ENCODE measurements at places on chromosomes 16 and 17.

DNA sequence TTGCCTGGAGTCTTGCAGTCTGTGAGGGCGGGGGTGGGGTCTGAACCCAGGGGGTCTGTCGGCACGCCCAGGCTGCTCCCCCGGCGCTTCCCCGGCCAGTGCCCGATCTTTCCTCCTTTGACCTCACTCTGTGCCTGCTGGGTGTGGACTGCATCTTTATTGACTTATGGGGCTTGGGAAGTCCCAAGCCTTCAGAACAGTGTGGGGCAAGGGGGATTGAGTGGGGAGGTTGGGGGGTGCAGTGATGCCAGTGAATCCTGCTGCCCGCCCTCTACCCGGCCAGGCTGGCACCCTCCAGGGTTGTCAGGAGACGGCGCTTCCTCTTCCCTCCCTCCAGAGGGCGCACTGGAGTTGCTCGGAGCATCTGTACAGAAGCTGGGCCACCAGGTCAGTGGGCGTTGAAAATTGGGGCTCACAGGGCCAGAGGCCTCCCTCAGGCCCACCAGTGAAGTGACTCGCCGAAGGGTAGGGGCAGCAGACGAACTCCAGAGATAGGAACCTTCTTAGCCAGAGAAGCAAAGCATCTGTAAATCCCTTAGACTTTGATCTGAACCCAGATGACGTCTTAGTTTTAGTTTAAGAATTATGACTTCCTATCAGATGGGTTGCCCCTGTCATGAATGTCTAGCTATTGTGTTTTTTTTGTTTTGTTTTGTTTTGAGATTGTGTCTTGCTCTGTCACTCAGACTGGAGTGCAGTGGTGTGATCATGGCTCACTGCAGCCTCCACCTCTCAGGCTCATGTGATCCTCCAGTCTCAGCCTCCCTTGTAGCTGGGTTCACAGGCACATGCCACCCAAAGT is 184.8 kb upstream of the CIBAR2 start:
- peak; percentile 80 for DNase-seq

DNA sequence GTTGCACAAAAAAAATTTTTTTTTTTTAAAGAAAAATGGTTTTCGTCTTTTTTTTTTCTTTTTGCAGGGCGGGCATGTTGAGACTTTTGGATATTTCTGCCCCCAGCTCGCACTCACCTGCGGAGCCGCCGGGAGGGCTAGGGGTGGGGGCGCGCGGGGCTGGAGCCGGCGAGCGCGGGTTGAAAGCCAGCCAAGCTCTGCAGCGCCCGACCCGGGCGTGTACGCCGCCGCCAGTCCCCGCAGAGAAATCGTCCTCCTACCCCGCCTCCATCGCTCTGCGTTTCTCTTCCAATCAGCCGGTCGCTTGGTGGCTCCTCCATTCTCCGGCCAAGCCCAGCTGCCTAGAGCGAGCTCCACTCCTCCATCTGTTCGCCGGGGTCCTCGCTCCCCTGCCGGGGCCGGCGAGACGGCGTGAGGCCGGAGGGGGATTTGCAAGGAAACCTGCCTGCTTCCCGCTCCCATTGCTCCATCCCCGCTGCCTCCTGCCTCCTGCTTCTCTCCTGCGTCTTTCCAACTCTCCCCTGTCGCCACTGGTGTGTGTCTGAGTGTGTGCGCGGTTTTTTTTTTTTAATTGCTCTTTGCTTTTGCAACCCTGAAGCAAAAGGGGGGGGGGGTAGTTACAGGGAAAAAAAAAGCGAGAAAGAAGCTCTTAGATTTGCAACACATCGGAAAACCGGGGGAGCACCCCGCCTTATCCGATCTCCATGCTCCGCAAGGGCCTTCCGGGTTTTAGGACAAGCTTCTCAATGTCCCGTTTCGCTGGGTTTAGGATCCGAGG is 1.8 kb upstream of the UBTF start:
- peak; percentile 90 for DNase-seq

- no peak for DNase-seq
Observed at GRCh38 chr16:73189136-73189535, 141.2 kb upstream of the ZFHX3 start.

GRCh38 chr16:30882429-30883310 is 11.2 kb downstream of the BCL7C start:
- no peak for DNase-seq

GRCh38 chr17:17979778-17980177 is 7.1 kb downstream of the DRC3 start:
- DNase-seq: no peak

DNA sequence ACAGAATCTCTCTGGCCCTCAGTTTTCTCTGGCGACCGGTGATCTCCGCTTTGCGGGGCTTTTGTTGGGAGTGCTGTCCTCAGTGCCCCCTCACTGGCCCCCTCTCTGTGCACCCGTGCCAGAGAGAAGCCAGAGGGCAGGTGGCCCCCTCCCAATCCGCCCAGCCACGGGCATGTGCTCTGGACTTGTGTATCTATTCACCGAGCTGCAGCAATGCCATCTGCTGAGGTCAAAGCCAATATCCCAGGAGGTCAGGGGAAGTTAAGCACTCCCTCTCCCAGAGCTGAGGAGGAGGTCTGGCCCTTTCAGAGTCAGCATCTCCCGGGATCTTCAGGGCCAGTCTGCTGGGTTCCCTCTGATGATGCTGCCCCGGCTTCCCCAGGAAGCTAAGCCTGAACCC is 5.1 kb downstream of the CACNG5 start:
- DNase-seq: no peak

DNA sequence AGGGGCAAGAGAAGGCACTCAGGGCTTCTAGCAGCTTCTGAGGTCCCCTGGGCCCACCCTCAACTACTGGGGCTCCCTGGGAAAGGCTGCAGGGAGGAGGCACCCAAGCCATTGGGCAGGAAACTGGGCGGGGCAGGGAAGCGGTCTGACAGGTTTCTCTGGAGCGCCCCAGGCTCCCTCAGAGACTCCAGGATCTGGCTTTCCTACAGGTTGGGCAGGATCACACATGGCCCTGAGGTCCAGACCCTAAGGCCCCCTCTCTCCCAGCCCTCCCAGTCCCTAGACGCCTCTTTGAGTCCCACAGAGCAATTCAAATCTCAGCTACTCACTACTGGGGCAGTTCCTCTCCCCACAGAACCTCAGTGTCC is 14.3 kb downstream of the JUP start:
- peak; percentile 55 for DNase-seq

GRCh38 chr16:19583665-19584300 is 28.3 kb downstream of the VPS35L start:
- DNase-seq: peak; percentile 20

- DNase-seq: no peak
Observed at GRCh38 chr17:6574687-6575595, 18.6 kb upstream of the PITPNM3 start.

- no peak for DNase-seq
Observed at GRCh38 chr17:74099442-74100340, 103.8 kb upstream of the RPL38 start.

GRCh38 chr16:12356632-12357340 is 380.3 kb downstream of the SNX29 start:
- no peak for DNase-seq

DNA sequence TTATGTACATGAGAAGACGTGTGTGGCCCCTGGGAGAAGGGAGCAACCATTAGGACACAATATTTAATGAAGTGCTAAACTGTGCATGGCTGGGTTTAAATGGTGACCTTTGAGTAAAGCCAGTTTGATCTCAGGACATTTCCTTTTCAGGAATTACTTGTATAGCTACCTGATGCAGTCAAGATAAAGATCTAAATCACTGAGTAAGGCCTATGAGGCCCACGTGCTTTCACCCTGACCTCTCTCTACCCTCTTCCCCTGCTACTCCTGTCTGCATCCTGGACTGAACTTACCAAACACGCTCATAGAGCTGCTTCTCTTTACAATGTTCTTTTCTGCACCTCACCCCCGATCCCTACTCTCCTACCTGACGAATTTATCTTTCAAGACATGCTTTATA is 98.9 kb downstream of the GRIN2A start:
- no peak for DNase-seq

DNA sequence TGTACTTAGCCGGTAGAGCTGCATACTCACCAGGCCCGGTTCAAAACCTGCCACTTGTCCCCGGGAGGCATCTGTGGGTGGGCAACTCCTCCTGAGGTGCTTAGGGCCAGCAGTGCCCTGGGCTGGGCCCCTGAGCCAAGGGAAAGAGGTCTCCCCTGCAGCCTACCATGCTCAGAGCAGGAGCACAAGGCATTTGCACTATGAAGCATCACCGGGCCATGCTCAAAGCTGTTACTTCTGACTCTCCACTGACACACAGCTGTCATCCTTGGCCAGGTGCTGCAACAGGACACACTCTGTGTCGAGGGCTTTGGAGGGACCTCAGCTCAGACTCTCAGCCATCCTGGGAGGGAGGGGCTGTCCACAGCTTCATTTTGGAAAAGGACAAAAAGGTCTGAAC is 37.2 kb downstream of the SLC38A8 start:
- DNase-seq: no peak

GRCh38 chr17:68906638-68907037 is 48.6 kb downstream of the ABCA8 start:
- peak; percentile 8 for DNase-seq

GRCh38 chr17:66343531-66344078 is 41.2 kb downstream of the PRKCA start:
- no peak for DNase-seq
